ENCODE measurements at places on chromosomes 6 and 20.

DNA sequence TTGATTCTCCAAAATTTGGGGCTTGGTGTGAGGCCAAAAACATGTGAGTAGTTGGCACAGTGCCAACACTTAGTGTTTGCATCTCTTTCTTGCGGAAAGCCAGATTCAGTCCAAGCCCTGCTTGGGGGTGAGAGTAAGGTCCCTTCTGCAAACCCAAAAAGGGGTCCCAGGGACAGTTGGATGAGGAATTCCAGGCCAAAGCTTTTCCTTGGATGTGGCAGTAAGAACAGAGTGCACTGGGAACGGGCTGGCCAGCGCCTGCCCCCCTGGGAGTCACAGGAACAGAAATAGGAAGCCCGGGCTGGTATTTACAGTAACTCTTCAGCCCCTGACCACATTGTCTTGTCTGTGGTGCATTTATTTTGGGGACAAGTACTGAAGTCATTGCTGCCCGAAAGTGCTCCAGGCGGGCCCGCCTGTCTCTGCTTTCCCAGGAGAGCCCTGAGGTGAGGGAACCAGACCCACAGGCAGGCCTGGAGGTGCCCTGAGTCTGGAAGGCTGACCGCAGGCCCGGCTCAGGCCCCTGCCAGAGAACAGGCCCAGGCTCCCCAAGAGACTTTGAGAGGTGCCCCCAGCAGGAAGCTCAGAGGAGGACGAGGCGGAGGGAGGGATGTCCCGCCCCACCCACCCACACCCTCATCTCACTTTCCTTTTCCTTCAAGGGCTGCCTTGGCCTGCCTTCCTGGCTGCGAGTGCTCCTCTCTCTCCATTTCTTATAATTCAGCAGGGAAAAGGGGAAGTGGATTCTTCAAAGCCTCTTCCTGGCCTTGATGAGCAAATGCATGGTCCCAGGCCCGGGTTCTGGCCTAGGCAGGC is 218.4 kb downstream of the MAFB start:
- no peak for DNase-seq

DNA sequence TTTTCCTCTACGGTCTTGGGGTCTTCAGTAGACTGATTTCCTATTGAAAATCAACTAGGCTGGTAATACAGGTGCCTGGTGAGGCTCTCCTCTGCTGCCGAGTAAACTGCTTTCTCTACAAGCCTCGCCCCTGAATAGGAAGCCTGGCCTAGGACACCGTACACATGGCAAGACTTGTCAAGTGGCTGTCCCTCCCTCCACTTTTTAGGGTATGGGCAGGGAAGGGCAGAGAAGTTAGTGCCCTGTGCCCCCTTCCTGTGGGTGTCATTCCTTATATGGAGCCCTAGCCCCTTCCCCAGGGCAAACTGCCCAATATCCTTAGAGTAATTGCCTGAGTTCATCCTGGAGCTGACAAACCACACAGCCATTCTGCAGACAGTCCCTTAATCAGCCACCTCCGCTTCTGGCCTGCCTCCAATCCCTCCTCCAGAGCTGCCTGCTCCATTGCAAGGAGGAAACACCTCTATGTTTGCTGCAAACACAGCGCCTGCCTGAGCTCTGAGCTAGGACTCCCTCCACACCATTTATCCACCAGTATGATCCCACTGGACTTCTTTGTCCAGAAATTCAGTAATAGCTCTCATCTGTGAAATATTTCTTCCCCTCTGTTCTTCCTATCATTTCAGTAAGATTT is 93.1 kb downstream of the CHD6 start:
- no peak for DNase-seq

GRCh38 chr20:33846291-33846935 is 35.3 kb downstream of the CHMP4B start:
- DNase-seq = no peak

DNA sequence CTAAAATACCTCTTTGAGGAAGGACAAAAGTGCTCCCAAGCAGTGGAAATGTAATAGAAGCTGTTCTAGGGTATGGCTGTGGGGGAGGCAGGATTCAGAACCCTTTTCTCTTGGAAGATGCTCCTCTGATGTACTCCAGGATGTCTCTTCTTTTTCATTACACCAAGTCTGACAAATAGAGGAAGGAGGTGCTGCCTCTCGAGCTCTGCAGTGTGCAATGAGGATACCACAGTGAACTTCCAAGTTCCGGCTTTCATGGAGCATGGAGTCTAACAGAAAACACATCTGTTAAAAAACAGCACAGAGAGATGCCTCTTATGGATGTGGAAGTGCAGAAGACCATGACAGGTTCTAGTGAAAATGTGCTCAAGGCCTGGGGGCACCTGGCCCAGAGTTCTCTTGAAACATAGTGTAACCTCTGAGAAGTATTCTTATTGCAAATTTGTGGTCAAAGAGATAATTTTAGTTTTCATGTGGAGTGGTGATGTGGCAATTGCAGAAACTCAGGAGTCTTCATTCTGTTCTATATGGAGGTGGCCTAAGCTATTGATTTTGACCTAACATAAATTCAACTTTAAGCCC is 362.0 kb upstream of the CITED2 start:
- no peak for DNase-seq

- DNase-seq = peak; percentile 39
Observed at GRCh38 chr6:118894425-118895260, 691 bp downstream of the ASF1A start.

- no peak for DNase-seq
Observed at GRCh38 chr20:12086359-12086758, 168.7 kb downstream of the BTBD3 start.

DNA sequence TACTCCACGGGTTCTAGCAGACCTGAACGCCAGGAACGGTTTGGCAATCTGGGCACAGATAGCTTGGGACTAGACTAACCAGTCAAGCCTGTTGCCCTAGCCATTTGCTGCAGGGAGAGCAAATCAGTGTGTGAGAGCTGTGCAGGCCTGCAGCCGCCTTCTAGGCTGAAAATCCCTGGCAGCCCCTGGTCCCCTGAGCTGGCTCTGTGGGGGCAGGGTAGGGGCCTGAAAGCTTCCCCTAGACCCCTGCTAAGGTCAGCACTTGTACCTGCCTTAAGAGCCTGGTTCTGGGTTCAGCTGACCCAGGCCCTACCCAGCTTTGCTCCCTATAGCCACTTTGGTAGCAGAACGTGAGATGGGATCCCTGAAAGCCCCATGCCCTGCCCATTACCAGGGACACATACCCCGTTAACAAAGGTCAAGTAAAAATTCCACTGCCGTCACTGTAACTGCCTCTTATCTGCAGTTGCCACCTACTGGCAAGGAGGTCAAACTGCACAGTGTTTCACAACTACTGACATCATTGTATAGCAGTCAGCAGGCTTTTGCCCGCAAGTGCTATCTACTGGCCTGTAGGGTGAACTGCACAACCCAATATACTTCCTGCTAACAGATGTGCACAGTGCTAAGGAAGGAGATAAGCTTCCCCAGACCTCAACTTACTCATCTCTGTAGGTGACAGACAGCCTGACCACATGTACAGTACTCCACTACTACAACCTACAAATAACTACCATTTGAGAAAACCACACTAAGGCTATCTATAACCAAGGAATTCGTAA is 95.1 kb upstream of the OLIG3 start:
- no peak for DNase-seq

- DNase-seq = no peak
Observed at GRCh38 chr6:41278699-41279405, 7.6 kb downstream of the TREM1 start.

GRCh38 chr20:23541330-23541729 is 27.0 kb downstream of the CST9L start:
- no peak for DNase-seq

DNA sequence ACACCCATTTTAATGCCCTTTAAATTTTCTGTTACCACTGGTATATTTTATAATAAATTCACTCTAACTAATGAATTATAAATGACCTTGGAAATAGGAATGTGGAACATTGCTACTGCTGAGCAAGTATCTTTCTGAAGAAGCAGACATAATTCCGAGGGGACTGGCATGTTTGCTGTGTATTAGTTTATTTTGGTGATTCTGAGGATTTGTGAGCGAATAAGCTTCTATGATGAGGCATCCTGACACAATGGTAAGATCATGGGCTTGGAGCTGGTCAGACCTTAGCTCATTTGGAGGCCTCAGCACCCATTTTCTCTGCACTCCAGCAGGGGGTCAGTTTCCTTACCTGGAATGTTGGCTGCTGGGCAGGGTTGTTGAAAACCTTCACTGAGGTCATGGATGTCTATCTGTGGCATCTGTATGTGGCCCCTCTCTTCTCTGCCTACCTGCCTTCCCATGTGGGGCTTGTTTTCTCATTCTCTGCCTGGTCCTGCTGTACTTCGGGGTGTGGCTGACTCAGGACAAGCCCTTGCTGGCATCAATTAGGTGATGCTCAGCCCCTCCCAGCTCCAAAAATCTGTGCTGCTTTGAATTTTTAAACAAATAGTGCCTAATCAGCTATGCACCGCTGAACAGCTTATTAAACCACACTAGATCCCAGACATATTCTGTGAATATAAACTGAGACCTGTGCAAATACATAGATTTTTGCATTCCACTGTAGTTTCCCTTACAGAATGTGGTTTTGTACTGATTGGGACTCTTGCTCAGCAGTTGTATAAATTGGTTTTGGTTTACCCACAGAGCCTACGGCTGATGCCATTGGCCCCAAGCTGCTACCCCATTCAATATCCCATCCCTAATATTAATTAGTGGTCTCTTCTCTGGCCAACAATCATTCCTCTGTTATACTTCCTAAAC is 10.7 kb downstream of the ARID1B start:
- no peak for DNase-seq

DNA sequence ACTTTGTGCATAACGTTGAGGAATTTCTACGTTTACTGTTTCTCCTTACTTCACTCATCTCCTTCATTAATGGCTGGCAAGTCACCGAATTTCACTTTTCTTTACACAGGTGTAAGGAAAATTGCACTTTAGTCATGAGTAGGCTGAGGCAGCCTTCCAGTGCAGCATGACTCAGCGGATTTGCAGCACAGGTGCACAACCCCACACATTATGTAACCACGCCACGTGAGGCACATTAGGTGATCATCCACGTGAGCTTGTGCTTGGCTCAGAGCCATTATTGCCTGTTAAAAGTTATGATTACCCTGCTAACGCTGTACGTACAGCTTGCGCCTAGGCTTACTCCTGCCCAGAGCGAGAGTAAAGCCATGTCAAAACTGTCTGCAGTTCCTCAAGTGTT is 158.8 kb downstream of the NKAIN2 start:
- DNase-seq = no peak

- DNase-seq = no peak
Observed at GRCh38 chr6:116385459-116385802, 14.7 kb downstream of the DSE start.
